RWPE2 (cell line): ENCODE measurements at places on chromosomes 2 and 18.
A peak's percentile ranks its signal among the peaks of the same experiment; 100 is the strongest.

GRCh38 chr2:69644506-69644979 lies 1.0 kb upstream of the AAK1 start:
- peaks cover 3% of the 10 kb centered on the region for H3K4me1 ChIP-seq
- peak overlapping the region; percentile 98 for H3K4me3 ChIP-seq
- DNase-seq, result no peak
- H3K27ac ChIP-seq, result peak overlapping the region; percentile 79

GRCh38 chr2:118971245-118972122 lies 29.5 kb downstream of the MARCO start:
- no peak for DNase-seq
- peak overlapping the region; percentile 39 for H3K27ac ChIP-seq
- no peaks in the 10 kb centered on the region for H3K36me3 ChIP-seq
- H3K4me3 ChIP-seq, result no peak overlapping the region

- H3K36me3 ChIP-seq, result no peaks in the 10 kb centered on the region
- H3K27ac ChIP-seq, result no peak overlapping the region
- H3K4me1 ChIP-seq, result peaks cover 4% of the 10 kb centered on the region
- no peak overlapping the region for H3K4me3 ChIP-seq
- no peaks in the 10 kb centered on the region for H3K27me3 ChIP-seq
These were observed 164.2 kb downstream of the VWC2L start for GRCh38 chr2:214575030-214575429.

- no peak for DNase-seq
- peak overlapping the region; percentile 93 for H3K27ac ChIP-seq
These were observed 779 bp upstream of the TRIB2 start for GRCh38 chr2:12716032-12716281.

- no peak overlapping the region for H3K27ac ChIP-seq
- DNase-seq, result no peak
- H3K36me3 ChIP-seq, result no peaks in the 10 kb centered on the region
These were observed 186.4 kb upstream of the COL3A1 start for GRCh38 chr2:188787658-188788240.

- no peak overlapping the region for H3K27ac ChIP-seq
- no peak overlapping the region for H3K4me3 ChIP-seq
- H3K27me3 ChIP-seq, result no peaks in the 10 kb centered on the region
- H3K36me3 ChIP-seq, result no peaks in the 10 kb centered on the region
- no peaks in the 10 kb centered on the region for H3K4me1 ChIP-seq
These were observed 520.9 kb downstream of the CPS1 start for GRCh38 chr2:211077216-211077767.

GRCh38 chr18:32899819-32900218 lies 127.0 kb upstream of the KLHL14 start:
- H3K4me1 ChIP-seq, result no peaks in the 10 kb centered on the region
- no peaks in the 10 kb centered on the region for H3K27me3 ChIP-seq
- DNase-seq, result no peak
- no peak overlapping the region for H3K4me3 ChIP-seq

GRCh38 chr2:139155991-139156390 lies 375.8 kb upstream of the NXPH2 start:
- no peaks in the 10 kb centered on the region for H3K36me3 ChIP-seq
- no peak overlapping the region for H3K27ac ChIP-seq
- H3K4me3 ChIP-seq, result no peak overlapping the region
- H3K27me3 ChIP-seq, result peaks cover 19% of the 10 kb centered on the region

DNA sequence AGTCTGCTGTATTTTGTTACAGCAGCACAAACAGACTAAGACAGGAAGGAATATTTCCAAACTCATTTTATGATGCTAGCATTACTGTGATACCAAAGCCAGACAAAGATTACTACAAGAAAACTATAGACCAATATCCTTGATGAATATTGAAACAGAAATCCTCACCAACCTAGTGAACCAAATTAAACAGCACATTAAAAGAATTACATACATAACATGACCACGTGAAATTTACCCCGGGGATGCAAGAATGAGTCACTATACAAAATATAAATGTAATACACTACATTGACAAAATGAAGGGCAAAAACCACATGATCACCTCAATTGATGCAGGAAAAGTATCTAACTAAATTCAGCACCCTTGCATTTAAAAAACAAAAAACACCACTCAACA lies 112.6 kb downstream of the CHN1 start:
- DNase-seq, result no peak
- H3K36me3 ChIP-seq, result no peaks in the 10 kb centered on the region
- H3K27me3 ChIP-seq, result no peaks in the 10 kb centered on the region

GRCh38 chr18:67846422-67847098 lies 330.0 kb upstream of the DSEL start:
- H3K4me1 ChIP-seq, result no peaks in the 10 kb centered on the region
- no peaks in the 10 kb centered on the region for H3K27me3 ChIP-seq
- H3K36me3 ChIP-seq, result no peaks in the 10 kb centered on the region
- H3K4me3 ChIP-seq, result no peak overlapping the region
- H3K27ac ChIP-seq, result no peak overlapping the region
- no peak for DNase-seq

DNA sequence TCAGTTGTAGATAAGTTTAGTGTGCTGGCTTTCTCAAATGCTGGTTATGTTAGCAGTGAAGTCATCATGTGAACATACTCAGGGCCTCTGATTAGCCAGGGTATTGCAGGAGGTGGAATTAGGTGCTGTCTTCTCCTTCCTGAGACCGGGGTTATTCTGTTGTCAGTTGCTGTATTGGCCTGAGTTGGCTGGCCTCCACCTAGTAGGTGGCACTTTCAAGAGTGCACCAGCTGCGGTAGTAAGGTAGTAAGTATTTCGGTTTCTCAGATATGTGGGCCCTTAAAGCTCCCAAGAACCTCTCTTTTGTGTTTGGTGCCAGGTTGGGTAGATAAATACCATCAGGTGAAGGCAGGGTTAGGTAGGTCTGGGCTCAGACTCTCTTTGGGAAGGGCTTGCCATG lies 1430.5 kb upstream of the CELF4 start:
- no peaks in the 10 kb centered on the region for H3K36me3 ChIP-seq
- H3K27ac ChIP-seq, result no peak overlapping the region
- no peak overlapping the region for H3K4me3 ChIP-seq
- DNase-seq, result no peak

DNA sequence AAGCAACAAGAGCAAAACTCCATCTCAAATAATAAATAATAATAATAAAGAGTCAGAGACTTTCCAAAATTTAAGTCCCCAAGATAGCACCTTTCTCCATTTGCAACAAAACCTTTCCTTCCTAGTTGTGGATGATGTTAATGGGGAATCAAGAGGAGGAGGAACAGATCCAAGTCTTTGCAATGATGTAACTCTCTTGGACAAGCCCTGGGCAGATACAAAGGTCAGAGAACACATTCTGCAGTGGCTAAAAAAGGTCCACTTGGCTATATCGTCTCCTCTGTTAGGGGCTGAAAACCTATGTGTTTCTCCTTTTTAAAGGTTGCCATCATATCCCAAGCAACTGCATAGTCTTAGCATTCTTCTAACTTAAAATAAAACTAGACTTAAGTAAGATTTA lies 151.1 kb downstream of the TMEM163 start:
- no peak overlapping the region for H3K4me3 ChIP-seq
- no peak overlapping the region for H3K27ac ChIP-seq
- no peaks in the 10 kb centered on the region for H3K36me3 ChIP-seq
- H3K4me1 ChIP-seq, result no peaks in the 10 kb centered on the region
- H3K27me3 ChIP-seq, result peaks cover 15% of the 10 kb centered on the region
- DNase-seq, result no peak

GRCh38 chr2:15615301-15615920 lies 23.7 kb downstream of the DDX1 start:
- H3K36me3 ChIP-seq, result peaks cover 68% of the 10 kb centered on the region
- no peak overlapping the region for H3K27ac ChIP-seq
- H3K4me1 ChIP-seq, result no peaks in the 10 kb centered on the region
- no peak for DNase-seq

DNA sequence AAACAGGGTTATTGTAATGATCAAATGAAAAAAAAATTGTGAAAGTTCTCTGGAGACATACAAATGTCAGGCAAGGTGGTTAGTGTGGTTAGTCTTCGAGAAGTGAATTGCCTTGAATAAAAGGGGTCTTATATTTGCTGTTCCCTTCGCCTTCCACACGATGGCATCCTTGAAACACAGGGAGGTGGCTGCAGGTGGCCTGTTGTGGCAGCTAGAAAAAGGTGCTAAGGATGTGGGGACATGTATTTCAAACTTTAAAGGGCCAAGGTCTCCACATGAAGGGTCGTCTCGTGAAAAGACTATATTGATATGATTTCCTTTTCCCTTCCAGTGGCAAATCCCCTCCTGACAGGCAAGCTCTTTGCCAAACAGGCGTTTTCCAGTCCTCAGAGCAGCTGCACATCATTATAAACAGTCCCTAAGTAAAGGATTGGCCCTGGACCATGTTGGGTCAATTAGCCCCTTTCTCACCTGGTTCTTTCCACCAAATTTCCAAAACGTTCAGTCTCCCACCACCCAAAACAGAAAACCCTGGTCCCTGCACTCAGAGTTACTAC lies 68.5 kb downstream of the COPS8 start:
- no peaks in the 10 kb centered on the region for H3K4me1 ChIP-seq
- H3K27me3 ChIP-seq, result no peaks in the 10 kb centered on the region
- no peak overlapping the region for H3K27ac ChIP-seq
- no peaks in the 10 kb centered on the region for H3K36me3 ChIP-seq
- H3K4me3 ChIP-seq, result no peak overlapping the region

- DNase-seq, result no peak
- H3K27me3 ChIP-seq, result peaks cover 40% of the 10 kb centered on the region
- H3K36me3 ChIP-seq, result no peaks in the 10 kb centered on the region
- H3K27ac ChIP-seq, result no peak overlapping the region
- H3K4me1 ChIP-seq, result no peaks in the 10 kb centered on the region
- H3K4me3 ChIP-seq, result no peak overlapping the region
These were observed 2.3 kb downstream of the INHBB start for GRCh38 chr2:120348134-120348736.

GRCh38 chr2:40367652-40368051 lies 84.2 kb downstream of the SLC8A1 start:
- H3K27ac ChIP-seq, result peak overlapping the region; percentile 15
- no peaks in the 10 kb centered on the region for H3K36me3 ChIP-seq

GRCh38 chr18:11989174-11989573 lies 7.9 kb downstream of the IMPA2 start:
- no peaks in the 10 kb centered on the region for H3K36me3 ChIP-seq
- DNase-seq, result no peak
- H3K4me3 ChIP-seq, result no peak overlapping the region
- no peak overlapping the region for H3K27ac ChIP-seq

DNA sequence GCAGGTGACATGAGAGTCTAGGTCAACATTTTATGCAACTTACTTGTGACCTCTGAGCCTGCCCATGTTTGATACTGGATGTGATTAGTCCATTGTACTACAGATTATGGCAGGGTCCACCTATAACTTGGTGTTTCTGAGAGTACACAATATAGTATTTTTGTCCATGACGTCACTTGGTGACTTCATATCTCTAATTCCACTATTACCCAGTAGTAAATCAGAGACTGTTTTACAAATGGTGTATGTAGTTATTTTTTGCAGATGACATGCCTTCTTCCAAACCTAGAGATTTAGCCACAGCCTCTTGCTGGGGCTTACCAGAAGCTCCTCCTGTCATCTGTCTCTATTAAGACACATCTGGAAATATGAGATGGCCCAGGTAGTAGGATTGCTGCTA lies 24.6 kb upstream of the TMX3 start:
- H3K27me3 ChIP-seq, result no peaks in the 10 kb centered on the region
- no peak for DNase-seq
- H3K36me3 ChIP-seq, result no peaks in the 10 kb centered on the region
- no peak overlapping the region for H3K4me3 ChIP-seq
- peaks cover 4% of the 10 kb centered on the region for H3K4me1 ChIP-seq

- DNase-seq, result no peak
- H3K27ac ChIP-seq, result no peak overlapping the region
- H3K36me3 ChIP-seq, result no peaks in the 10 kb centered on the region
- peaks cover 4% of the 10 kb centered on the region for H3K4me1 ChIP-seq
These were observed 3.9 kb downstream of the IL18R1 start for GRCh38 chr2:102359527-102359926.

GRCh38 chr18:50711386-50711785 lies 108.4 kb downstream of the MRO start:
- H3K4me1 ChIP-seq, result no peaks in the 10 kb centered on the region
- H3K27me3 ChIP-seq, result no peaks in the 10 kb centered on the region
- no peaks in the 10 kb centered on the region for H3K36me3 ChIP-seq
- H3K27ac ChIP-seq, result no peak overlapping the region
- H3K4me3 ChIP-seq, result no peak overlapping the region
- DNase-seq, result no peak

DNA sequence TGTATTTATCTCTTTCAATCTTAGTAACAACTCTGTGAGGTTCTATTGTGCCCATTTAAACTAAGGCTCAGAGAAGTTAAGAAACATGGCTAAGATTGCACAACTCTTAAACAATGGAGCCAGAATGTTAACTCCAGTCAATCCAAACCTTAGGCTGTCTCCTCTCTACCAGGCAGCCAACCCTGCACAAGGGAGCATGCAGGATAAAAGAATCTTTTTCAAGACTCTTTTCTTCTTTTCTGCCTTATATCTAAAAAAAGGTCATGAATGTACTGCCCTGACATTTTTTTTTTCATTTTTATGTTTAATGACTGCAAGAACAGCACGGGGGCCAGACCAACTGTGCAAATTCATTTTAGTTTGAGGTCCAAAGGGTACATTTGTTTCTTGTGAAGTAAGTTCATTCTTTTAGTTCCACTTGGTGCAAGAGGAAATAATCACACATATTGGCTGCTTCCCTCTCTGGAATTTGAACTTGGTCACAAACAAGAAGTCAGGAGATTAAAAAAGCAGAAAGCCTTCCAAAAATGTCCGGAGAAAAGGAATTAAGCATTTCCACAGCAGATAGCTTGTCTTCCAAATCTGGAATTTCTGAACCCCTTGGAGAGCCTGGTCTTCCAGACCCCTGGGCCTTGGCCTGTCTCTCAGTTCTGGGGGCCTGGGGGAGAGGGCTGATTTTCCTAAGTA lies 96.0 kb upstream of the RIOK3 start:
- peaks cover 5% of the 10 kb centered on the region; the same call in 1 of the 2 replicates for H3K36me3 ChIP-seq
- H3K27ac ChIP-seq, result no peak overlapping the region
- no peaks in the 10 kb centered on the region for H3K27me3 ChIP-seq
- no peaks in the 10 kb centered on the region for H3K4me1 ChIP-seq

GRCh38 chr2:12419803-12420202 lies 296.9 kb upstream of the TRIB2 start:
- DNase-seq, result no peak
- H3K27ac ChIP-seq, result no peak overlapping the region
- H3K4me3 ChIP-seq, result no peak overlapping the region

DNA sequence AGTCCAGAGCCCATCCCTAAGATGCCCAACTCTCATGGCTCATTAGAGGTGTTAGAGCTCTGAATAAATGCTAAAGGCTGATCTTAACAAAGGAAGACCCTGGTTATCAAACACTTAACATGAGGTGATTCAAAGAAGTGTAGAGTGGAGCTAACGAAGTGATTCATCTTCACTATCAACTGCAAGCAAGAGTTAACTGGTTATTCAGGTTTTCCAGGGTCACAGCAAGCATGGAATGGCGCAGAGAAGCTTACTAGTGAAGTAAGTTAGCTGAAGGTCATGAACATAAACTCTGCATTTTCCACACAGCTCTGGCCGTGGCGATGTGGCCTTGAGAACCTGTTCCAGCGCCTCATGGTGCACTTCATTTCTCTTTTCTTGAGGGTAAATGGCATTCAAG lies 17.0 kb downstream of the RND3 start:
- no peak for DNase-seq
- peaks cover 81% of the 10 kb centered on the region for H3K4me1 ChIP-seq
- H3K4me3 ChIP-seq, result no peak overlapping the region
- peaks cover 83% of the 10 kb centered on the region for H3K36me3 ChIP-seq
- peak overlapping the region; percentile 99 for H3K27ac ChIP-seq
- no peaks in the 10 kb centered on the region for H3K27me3 ChIP-seq
